ENCODE measurements at places on chromosomes 2 and 18.

DNA sequence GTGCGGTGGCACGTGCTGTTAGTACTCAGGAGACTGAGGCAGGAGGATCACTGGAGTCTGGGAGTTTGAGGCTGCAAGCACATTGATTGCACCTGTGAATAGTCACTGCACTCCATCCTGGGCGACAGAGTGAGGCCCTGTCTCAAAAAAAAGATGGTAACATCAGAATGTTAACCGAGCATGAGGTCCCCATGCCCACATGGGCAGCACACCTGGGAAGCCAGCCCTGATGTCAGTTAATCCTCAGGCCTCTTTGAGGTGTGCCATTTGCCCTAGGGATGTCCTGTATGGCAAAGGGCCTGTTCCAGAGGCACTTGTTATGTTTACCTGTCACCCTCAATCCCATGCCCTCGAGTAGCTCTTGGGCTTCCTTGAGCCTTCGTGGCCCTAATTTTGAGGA, 16.6 kb downstream of the RBFA start:
- no peak for DNase-seq

DNA sequence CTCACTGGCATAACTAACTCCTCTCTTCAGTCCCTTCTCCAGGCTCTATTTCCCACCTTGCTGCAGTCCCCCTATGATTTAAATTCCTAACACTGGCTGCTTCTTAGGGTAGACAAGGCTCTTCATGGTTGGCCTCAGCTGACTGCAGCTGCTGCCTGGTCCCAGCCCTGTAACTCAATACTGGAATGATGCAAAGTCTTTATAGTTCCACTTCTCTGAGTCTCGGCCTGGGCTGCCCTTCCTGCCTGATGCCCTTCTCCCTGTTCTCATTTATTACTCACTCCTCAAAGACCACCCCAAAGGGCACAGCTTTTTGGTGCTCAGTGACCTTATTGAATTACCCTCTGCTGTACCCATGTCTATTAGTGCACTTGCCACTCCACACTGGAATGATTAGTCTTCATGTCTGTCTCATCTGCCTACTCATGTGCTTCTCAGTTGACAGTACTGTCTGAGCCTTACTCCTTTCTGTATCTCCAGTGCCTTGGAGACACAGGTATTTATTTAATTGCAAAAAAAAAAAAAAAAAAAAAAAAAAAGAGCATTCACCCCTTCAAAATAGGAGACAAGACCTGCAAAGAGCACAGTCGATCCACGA, 199.4 kb upstream of the REV1 start:
- no peak for DNase-seq

GRCh38 chr2:39647104-39647765, 18.5 kb upstream of the TMEM178A start:
- DNase-seq: no peak

DNA sequence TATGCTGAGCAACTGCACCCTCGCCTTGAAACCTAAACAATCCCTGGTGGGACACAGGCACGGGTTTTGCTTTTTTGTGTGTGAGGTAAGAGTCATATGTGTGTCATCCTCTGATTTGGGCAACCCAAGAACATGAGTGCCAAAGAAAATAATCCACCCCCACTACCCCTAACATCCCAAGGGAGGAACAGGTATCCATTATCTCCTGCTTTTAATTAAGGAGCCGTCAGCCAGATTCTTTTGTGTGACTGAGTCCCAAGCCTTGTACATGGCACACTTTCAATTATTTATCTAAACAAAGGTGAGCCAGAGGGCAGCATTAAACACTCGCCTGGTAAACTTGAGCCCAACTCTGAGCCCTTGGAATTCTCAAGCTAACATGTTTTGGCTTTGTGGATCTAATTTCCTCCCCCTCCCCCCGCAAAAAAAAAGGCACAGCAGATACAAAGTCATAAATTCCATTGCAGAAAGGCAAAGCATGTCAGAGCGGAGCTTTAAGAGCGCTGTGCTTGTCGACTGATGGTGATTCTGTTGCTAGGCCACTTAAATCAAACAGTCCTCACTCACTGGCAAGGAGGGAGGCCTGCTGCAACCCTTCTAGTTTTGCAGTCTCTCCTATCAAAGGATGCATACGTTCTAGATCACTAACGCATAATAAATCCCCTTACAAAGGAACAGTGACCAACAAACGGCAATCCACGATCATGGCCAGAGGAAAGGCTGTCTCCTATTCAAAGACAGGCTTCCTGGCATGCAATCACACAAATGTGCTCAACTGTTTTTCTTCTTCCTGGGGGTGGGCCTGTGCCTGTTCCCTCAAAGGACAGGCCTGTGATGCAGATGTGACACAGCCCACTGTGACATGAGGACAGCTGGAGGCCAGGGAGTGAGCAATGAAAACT, 143.5 kb upstream of the LMAN1 start:
- DNase-seq: no peak

Data from activated CD8-positive, alpha-beta memory T cell treated with anti-CD3 and anti-CD28 coated beads, Interleukin-2, amount 50 U/mL, for 4 hours (primary cell).